ENCODE measurements at places on chromosomes 16 and 17.

DNA sequence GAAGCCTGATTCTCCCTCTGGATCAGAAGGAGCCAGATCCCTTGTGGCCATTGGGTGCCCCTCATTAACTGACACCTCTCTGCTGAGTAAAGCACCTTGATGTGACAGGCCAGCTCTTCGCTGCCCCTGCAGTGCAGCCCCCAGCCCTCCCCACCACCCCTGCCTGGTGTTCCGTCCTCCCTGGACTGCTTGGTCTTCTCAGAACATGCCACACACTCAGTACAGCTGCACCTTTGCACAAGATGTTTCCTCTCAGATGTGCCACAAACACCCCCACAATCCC, 20.2 kb downstream of the GOSR2 start:
- no peak for DNase-seq

GRCh38 chr17:73798111-73798748, 154.0 kb upstream of the SDK2 start:
- no peak for DNase-seq

- no peak for DNase-seq
Measured at GRCh38 chr17:67479148-67479547, 102.1 kb downstream of the PITPNC1 start.

DNA sequence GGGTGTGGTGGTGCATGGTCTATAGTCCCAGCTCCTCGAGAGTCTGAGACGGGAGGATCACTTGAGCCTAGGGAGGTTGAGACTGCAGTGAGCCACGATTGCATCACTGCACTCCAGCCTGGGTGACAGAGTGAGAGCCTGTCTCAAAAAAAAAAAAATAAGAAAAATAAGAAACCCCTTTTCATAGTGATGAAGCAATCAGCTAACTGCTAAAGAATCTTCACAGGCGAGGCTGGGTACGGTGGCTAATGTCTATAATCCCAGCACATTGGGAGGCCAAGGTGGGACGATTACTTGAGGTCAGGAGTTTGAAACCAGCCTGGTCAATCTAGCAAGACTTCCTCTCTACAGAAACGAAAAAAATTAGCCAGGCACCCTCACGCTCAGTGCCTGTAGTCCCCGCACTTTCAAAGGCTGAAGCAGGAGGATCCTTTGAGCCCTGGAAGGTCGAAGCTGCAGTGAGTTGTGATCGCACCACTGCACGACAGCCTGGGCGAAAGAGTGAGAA, 760 bp downstream of the SLFN12L start:
- DNase-seq = no peak

- peak; percentile 23 for DNase-seq
Measured at GRCh38 chr17:33962857-33963655, 292.0 kb upstream of the CCL2 start.

DNA sequence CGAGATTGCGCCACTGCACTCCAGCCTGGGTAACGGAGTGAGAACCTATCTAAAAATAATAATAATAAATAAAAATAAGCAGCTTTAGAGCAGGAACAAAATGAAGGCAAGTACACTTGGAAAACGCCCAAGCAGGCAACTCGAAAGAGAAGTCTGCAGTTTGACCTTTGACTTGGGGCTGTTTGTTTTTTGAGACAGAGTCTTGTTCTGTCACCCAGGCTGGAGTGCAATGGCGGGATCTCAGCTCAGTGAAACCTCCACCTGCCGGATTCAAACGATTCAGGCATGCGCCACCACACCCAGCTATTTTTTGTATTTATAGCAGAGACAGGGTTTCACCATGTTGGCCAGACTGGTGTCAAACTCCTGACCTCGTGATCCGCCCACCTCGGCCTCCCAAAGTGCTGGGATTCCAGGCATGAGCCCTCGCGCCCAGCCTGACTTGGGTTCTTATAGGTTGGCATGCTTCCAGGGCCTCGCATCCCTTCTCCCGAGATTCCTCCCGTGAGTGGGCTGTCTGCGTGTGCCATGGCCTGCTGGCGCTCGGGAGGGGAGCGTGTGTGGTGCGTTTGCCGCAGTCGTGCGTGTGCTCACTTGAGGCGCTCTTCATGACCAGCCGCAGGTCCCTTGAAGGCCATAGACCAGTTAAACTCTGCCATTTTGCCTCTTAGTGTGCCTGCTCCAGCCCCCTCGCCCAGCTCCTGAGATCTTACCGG, 18.4 kb upstream of the UBE2I start:
- DNase-seq = no peak

DNA sequence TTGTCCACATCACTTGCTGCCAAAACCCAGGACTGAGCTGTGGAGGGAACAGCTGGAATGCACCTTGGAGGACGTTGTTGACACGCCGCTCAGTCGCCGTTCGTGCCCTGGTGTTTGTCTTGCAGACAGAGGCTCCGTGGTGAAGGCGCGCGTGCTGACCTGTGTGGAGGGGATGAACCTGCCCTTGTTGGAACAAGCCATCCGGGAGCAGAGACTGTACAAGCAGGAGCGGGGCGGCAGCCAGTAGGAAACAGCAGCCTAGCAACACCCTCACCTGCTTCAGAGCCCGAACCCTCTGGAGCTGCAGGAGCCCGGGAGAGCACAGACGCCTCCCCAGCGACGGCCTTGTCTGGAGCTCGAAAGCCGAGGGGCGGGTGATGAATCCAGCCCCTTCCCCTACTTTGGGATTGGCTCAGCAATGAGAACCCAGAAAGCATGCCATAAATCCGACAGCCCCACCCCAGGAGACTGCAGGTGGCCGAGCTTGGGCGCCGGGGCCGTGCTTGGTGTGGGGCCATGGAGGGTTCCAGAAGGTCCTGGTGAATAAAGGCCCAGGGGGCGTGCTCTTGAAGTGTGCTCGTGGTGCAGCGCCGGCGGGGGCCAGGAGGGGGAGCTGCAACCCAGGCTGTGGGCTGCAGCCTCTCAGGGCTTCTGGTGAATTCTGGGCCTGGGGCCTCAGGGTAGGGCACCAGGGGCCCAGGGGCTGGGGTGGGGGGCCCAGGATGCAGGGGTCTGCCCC, 470 bp upstream of the CDK3 start:
- no peak for DNase-seq

- no peak for DNase-seq
Measured at GRCh38 chr16:31386157-31386984, 6.8 kb upstream of the ITGAD start.
